ENCODE measurements at places on chromosomes 2 and 18.

DNA sequence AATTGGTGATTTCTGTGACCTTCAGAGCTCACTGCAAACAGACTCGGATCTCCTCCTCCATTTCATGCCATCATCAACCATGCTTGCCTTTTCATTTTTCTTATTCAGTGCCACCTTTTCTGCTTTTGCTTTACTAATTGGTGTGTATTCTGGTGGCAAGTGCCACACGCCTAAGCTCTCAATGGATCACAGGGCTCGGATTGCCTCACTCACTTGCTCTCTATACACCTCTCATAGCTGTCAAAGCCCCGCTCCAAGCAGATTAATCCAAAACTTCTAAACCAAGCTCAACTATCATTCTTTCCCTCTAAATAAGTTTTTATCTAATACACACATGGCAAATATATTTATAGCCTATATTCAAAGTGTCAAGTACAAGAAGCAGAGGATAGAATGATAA, 86.4 kb downstream of the PLEKHM3 start:
- no peak for DNase-seq

DNA sequence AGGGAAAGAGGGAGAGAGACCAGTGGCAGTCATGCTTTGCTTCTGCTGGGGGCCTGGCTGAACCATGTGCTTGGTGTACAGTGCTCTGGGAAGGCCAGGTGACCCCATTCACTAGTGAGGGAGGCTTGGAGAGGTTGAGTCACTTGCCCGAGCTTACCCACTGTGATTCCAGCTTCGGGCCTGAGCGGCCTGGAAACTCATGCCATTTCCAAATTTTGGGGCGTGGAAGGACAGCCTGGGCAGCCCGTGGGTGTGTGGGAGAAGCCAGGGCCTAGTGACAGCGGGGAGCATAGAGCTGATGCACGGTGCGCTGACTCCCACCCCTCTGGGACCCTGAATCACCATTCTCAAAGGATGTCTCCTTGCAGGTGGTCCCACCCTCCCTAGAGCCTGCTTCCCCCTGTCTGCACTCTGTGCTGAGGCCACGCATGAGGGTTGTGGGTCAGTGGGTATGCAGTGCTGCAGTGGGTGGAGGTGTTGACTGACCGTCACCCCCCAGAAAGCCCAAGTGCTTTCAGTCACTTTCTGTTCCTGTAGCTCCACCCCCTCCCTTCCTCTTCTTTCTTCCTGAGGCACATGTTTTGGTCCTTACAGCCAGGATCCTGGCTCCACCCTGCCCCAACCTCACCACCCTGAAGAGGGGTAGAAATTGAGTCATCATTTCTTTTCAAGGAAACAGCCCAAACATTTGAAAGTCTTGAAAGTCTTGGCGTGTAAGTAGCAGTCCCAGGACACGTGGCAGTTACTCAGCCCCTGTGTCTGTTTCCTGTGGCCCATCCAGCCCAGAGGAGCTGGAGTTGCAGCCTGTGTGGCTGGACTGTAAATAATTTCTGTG, 69.3 kb upstream of the MCFD2 start:
- peak; percentile 57 for DNase-seq

DNA sequence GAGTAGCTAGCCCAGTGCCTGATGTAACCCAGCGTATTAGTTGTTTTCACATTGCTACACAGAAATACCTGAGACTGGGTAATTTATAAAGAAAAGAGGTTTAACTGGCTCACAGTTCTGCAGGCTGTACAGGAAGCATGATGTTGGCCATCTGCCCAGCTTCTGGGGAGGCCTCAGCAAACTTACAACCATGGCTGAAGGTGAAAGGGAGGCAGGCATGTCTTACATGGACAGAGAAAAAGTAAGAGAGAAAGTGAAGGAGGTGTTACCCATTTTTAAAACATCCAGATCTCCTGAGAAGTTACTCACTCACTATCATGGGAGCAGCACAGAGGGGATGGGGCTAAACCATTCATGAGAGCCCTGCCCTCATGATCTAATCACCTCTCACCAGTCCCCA, 6.1 kb upstream of the CYRIA start:
- DNase-seq: no peak

DNA sequence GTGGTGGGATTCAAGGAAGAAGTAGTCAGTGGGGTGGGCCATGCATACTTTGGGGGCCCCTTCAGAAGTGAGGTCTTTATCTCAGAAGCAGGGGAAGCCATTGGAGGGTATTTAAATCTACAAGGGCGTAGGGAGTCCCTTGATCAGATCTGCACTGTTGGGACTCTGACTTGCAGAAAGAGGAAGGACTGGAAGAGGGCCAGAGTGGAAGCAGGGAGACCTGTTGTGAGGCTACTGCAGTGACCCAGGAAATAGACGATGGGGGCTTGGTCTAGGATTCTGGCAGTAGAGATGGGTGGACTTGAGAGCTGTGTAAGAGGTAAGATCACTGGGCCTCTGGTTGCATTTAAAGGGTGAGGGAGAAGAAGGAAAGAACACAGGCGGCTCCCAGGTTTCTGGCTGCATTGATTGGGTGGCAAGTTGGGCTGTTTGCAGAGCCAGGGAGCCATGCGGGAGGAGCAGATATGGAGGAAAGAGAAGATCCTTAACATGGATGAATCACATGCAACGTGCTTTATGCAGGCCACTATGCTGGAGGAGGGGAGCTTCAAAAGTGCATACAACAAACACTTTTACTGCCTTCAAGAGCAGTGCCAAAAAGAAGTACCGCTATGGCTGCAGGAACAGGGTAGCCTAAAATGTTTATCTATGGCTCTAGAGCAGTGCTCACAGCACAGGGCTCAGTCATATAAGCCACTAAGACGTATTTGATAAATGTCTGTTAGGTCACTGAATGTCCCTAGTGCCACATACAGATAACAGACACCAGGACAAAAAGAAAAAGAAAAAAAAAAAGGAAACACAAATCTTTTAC, 2.3 kb downstream of the SFXN5 start:
- no peak for DNase-seq

- no peak for DNase-seq
These were observed 679.6 kb downstream of the MBD2 start for GRCh38 chr18:53544917-53545316.

DNA sequence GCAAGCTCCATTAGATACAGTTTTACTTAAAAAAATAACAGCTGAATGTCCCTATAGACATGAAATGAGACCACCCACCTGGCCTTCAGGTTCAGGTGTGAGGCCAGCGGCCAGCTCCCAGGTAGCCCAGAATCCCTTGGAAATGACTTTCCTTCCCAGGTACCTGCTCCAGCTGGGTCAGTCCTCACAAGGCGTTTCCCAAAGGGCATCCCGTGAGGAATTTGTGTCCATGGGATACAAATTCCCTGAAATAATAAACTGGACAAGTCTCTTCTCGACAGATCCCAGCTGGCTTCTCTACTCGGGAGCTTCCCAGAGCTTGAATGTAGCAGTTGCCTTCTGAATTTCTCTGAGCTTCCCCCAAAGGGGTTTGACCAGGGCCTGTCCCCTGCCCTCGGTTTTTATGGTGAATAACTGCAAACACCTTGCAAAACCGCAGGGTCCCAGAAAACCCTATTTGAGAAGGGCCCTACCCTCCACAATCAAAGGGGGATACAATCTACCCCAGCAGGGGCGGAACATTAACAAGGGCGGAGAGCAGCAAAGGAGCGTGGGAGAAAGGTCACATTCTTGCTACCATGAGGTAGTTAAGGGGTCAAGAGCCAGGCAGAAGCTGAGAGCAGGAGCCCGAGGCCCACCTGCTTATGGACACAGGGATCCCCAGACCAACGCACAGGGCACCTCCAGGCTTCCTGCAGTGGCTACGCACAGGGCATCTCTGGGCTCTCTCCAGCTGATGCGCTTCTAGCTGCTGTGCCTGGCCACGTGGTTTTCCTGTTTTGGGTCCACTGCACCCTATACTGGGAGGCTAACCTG, 107.7 kb downstream of the HDAC4 start:
- no peak for DNase-seq

- no peak for DNase-seq
These were observed 937 bp upstream of the LANCL1 start for GRCh38 chr2:210477496-210477895.

DNA sequence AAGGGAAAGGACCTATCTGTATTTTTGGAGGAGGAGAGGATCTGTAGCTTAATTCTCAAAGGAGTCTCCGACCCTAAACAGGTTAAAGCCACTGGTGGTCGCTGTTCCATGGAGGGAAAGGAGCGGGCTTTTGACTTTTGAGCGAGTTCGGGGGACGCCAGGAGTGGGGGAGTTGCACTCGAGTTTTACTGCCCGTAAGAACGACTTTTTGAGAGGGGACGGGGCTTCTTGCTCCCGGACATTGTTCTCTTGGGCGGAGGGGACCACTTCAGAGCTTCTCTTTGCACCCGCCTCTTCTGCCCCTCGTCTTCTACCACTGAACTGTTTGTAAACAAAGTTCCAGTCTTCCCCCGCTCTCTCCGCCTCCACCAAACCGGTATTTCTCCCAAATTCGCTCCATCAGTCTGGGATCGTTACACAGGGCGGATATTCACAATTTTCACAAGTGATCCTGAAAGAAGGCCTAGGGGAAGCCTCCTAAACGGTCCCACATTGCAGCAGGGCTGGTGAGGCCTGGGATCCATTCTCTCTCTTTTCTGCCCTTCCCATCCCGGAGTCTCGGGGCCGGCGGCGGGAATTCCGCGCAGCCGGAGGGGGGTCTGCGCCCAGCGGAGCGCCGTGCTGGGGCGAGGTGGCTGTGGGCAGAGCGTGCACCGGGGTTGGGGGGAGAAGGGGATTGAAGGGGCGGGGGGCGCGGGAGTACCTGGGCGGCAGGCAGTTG, 6.6 kb downstream of the DLX2 start:
- no peak for DNase-seq

DNA sequence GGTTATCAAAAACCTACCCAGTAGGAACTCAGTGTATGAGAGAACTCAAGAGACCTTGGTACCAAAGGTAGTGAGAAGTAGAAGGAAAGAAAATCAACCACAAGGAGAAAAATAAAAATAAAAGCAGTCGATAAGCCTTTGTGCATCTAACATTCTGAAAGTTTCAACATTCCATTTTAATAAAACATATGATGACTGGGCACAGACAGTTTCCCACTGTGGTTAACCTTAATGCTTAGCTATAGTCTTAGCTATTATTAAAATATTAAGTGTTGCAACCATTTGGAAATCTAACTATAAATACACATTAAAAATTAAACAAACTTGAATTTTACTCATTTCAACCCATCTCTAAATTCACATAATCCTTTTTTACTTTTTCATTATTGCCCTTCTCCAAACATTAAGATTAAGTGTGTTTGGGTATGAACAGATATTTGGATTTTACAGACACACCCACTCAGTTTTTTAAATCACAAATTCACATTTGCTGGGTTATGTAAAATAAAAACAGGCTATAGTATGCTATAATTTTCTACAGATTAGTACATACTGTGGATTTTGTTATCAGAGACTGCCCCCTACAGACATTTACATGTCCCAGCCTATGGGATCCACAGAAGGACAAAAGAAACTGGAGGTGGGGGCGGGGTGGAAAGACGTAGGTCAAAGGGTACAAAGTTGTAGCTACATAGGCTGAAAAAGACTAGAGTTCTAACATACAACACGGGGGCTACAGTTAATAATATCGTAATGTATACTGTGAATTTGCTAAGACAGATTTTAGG, 32.8 kb downstream of the SRBD1 start:
- no peak for DNase-seq

- DNase-seq: no peak
These were observed 19.2 kb upstream of the IL36G start for GRCh38 chr2:112958428-112959108.

GRCh38 chr2:85438201-85439024, 19.9 kb downstream of the SH2D6 start:
- DNase-seq: no peak

DNA sequence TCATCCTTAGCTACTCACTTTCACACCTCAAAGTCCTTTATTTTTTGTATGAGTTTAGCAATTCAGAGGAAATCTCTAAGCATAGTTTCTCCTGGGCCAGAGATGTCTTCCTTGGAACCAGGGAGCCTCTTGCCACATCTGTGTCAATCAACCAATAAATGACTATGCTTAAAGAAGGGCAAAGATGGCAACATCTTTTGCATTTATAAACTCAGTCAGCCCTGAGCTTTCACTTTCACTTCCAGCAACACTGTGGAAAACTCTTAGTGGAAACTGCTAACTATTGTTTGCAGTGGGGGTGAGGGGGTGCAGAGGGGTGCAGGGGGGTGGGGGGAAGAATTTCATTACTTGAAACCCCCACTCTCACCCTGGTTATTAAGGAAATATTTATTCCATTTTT, 3.4 kb downstream of the ACVR1C start:
- no peak for DNase-seq

- DNase-seq: no peak
These were observed 32.1 kb upstream of the DOCK10 start for GRCh38 chr2:225074366-225074765.

Measured in stimulated activated CD8-positive, alpha-beta memory T cell treated with anti-CD3 and anti-CD28 coated beads, Interleukin-15, amount 100 ng/mL, for 48 hours (primary cell).